ENCODE measurements at places on chromosomes 7 and 10. TPM values are rescaled to one million over a fixed set of nuclear protein-coding genes. Genes with fewer than 3 reads are reported as not detected.

SPACDR gene
- total RNA-seq: 0.88 TPM

CALML3 gene
- total RNA-seq: not detected

PBLD gene
- total RNA-seq: 4.9 TPM

VWA2 gene
- total RNA-seq: 0.43 TPM

NPFFR1 gene
- total RNA-seq: not detected

KAZALD1 gene
- total RNA-seq: 12.2 TPM

AP4M1 gene
- 26.9 TPM for total RNA-seq

SLC18A3 gene
- total RNA-seq: not detected

TEX47 gene
- not detected for total RNA-seq

CLRN3 gene
- not detected for total RNA-seq

GTF2IRD1 gene
- total RNA-seq: 16.5 TPM

CALCR gene
- 0.14 TPM for total RNA-seq

FBXW4 gene
- total RNA-seq: 42.4 TPM

TFPI2 gene
- 1,118 TPM for total RNA-seq

ADCY1 gene
- total RNA-seq: 0.29 TPM

KRIT1 gene
- 53.5 TPM for total RNA-seq

ACBD7 gene
- not detected for total RNA-seq

ANXA8L1 gene
- total RNA-seq: 10.3 TPM

VAX1 gene
- not detected for total RNA-seq

KCNH2 gene
- not detected for total RNA-seq

CLDN4 gene
- total RNA-seq: not detected

KLF14 gene
- 0.22 TPM for total RNA-seq

FXYD4 gene
- not detected for total RNA-seq

IL15RA gene
- total RNA-seq: 11.2 TPM

TCAF2 gene
- 0.22 TPM for total RNA-seq

NEUROD6 gene
- not detected for total RNA-seq

LLCFC1 gene
- not detected for total RNA-seq

OPALIN gene
- not detected for total RNA-seq

ANKRD22 gene
- not detected for total RNA-seq

CLCN1 gene
- total RNA-seq: not detected

POLR1F gene
- 24.1 TPM for total RNA-seq

POU6F2 gene
- 0.86 TPM for total RNA-seq

PLCE1 gene
- total RNA-seq: 0.29 TPM

PGAM2 gene
- total RNA-seq: not detected

CAV1 gene
- total RNA-seq: 37.0 TPM

SEMA4G gene
- total RNA-seq: 1.0 TPM

CBX3 gene
- 86.4 TPM for total RNA-seq

SMKR1 gene
- total RNA-seq: 0.66 TPM

ADAM12 gene
- 30.4 TPM for total RNA-seq

SPDYE2 gene
- total RNA-seq: not detected

OIT3 gene
- not detected for total RNA-seq

WDFY4 gene
- total RNA-seq: not detected

ADRB1 gene
- not detected for total RNA-seq

RASA4B gene
- total RNA-seq: 0.44 TPM

LIPK gene
- not detected for total RNA-seq
